ENCODE measurements at places on chromosomes 11 and 22. TPM values are rescaled to one million over a fixed set of nuclear protein-coding genes. Genes with fewer than 3 reads are reported as not detected.

SLC35F2 gene
- 0.46 TPM for total RNA-seq

SCGB2A2 gene
- not detected for total RNA-seq

MN1 gene
- total RNA-seq: 5.3 TPM

PDGFD gene
- 9.0 TPM for total RNA-seq

MRGPRF gene
- 7.6 TPM for total RNA-seq

SMTNL1 gene
- total RNA-seq: not detected

ANO5 gene
- 59.1 TPM for total RNA-seq

SLC22A9 gene
- not detected for total RNA-seq

SGSM1 gene
- 7.5 TPM for total RNA-seq

SLC5A1 gene
- 213 TPM for total RNA-seq

RIMBP3C gene
- not detected for total RNA-seq

NELL1 gene
- not detected for total RNA-seq

FGF19 gene
- total RNA-seq: not detected

HIC2 gene
- total RNA-seq: 1.4 TPM

BRSK2 gene
- total RNA-seq: 1.4 TPM

ZNF280B gene
- total RNA-seq: 0.49 TPM

CARD18 gene
- 0.89 TPM for total RNA-seq

DKK3 gene
- total RNA-seq: 515 TPM

SMIM35 gene
- not detected for total RNA-seq
